ENCODE measurements at places on chromosomes 6 and 20.
A peak's percentile ranks its signal among the peaks of the same experiment; 100 is the strongest.

DNA sequence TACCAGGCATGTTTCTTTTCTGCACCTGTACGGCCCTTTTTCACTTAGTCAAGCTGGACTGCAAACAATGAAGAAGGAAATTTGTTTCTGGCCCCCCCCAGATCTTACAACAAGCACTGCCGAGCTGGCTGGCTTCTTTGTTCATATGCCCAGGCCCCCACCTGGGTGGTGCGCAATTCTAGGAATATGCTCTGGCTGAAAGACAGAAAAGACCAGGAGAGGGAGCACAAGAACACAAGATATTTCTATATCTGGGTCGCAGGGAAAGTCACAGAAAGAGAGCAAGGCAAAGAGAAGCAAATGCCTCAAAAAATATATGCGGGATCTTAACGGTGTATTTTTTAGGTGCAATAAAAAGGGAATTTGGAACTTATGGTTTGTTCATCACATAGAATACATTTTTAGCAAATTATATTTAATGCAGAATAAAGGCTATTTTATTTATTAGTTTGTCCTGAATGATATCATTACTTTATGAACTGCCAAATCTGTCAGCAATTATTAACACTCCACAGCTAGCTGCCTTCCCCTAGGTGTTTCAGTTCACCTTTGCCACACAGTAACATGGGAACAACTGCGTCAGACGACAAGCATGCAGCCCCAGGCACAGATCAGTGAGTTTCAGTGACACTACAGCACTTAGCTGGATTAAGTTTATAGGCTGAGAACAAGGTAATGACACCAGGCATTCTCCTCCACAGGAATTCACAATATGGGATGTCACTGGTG lies 76.5 kb downstream of the GJA10 start:
- peak; percentile 91 for DNase-seq

GRCh38 chr6:37515712-37516075 lies 16.0 kb upstream of the CCDC167 start:
- no peak for DNase-seq

GRCh38 chr6:1590580-1590979 lies 19.1 kb upstream of the FOXC1 start:
- DNase-seq, result no peak

DNA sequence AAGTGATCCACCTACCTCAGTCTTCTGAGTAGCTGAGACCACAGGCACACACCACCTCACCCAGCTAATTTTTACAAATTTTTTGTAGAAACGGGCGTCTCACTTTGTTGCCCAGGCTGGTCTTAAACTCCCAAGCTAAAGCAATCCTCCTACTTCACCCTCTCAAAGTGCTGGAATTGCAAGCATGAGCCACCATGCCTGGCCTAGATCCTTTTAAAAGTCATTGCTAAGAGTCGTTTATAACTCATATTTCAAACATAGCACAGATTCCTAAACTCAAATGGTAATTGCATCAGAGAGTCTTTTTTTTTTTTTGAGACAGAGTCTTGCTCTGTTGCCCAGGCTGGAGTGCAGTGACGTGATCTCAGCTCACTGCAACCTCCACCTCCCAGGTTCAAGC lies 7.7 kb upstream of the SAMHD1 start:
- no peak for DNase-seq

GRCh38 chr20:33948480-33948879 lies 45.2 kb upstream of the RALY start:
- no peak for DNase-seq

GRCh38 chr6:116971959-116972358 lies 94.9 kb downstream of the RFX6 start:
- DNase-seq, result peak; percentile 80

DNA sequence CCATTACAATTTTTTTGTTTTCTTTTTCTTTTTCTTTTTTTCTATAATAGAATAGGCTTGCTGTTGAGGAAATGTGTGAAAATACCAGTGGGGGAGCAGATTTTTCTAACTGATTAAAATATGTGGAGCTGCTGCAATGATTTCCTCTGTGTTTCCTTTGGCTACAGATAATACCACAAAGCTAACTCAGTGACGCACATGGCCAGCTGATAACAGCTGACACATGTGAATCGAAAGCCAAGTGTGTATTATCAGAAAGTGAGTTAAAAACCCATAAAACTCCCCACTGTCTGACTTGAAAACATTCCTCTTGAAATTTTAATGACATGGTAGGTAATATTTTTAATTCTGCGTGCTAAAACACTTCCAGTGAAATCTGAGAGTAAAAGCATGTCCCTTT lies 70.8 kb upstream of the AHI1 start:
- DNase-seq, result peak; percentile 9

- DNase-seq, result no peak
These were observed 133.5 kb downstream of the TAF4 start for GRCh38 chr20:61932199-61932592.

GRCh38 chr20:41499064-41499463 lies 119.1 kb downstream of the CHD6 start:
- DNase-seq, result no peak

- no peak for DNase-seq
These were observed 395.0 kb upstream of the RUNX2 start for GRCh38 chr6:44933108-44933507.

DNA sequence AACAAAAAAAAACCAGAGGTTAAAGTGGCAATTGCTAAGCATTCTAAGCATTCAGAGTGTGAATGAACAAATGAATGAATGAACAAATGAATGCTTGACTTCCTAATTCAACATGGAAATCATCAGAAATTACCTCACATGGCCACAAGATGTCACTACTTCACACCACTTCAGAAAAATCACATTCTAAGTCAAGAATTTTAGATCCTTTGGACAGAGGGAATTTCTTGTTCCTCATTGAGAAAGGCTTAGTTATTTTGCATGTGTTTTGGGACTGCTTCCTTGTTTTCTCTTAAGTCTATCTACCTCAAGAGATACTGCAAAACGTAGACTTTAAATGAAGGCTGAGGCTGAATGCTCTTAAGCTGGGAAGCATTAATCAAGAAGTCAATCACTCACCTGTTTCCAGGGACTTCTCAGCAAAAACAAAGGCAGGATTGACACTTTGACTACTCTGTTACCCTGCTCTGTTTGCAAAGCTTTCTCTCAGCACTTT lies 120.2 kb downstream of the MBOAT1 start:
- peak; percentile 68 for DNase-seq

DNA sequence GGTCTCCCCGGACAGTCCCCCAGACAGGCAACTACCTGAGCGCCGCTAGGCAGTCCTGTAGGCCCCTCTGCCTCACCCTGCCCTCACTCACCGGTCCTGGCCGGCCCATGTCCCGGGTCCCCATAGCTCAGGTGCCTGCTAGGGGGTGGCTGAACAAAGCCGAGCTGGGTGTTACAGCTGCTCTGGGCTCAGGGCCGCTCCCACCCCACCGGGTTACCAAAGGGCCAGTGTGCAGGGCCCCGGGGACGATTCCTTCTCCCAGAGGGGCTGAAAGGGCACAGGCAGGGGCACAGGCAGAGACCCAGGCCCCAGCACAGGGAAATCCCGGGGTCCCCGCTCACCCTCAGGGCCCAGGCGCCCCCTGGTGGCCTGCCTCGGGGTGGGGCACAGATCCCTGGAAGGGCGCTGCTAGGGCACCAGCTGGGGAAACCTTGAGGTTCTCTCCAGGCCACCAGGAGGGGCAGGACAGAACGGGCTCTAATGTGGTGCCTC lies 118.4 kb downstream of the GRM4 start:
- DNase-seq, result no peak
